Motor neuron (in vitro differentiated cells): ENCODE measurements at places on chromosomes 13 and 19. TPM values are rescaled to one million over a fixed set of nuclear protein-coding genes. Genes with fewer than 3 reads are reported as not detected.

Gene IZUMO2
- not detected in 2 replicates for total RNA-seq

Gene KLHL1
- total RNA-seq, result 9.2 and 10.5 TPM in 2 replicates

Gene C5AR2
- total RNA-seq, result 0.05 and 0.06 TPM in 2 replicates

Gene ZGLP1
- 4.1 and 4.5 TPM in 2 replicates for total RNA-seq

Gene CEACAM20
- not detected in 2 replicates for total RNA-seq

Gene POSTN
- 0.16 TPM in 1 of 2 replicates, not detected in the other for total RNA-seq

Gene PNPLA6
- 40.2 and 40.7 TPM in 2 replicates for total RNA-seq

Gene NR1H2
- 40.6 and 42.6 TPM in 2 replicates for total RNA-seq

Gene NACC1
- total RNA-seq, result 28.2 and 30.2 TPM in 2 replicates

Gene SIGLECL1
- total RNA-seq, result 0.29 TPM in 1 of 2 replicates, not detected in the other
